ENCODE measurements at places on chromosomes 6 and 20.

- DNase-seq: no peak
These were observed 190.8 kb downstream of the MTFR2 start for GRCh38 chr6:136059308-136059707.

GRCh38 chr20:54744097-54744496 lies 268.7 kb downstream of the DOK5 start:
- DNase-seq: no peak

DNA sequence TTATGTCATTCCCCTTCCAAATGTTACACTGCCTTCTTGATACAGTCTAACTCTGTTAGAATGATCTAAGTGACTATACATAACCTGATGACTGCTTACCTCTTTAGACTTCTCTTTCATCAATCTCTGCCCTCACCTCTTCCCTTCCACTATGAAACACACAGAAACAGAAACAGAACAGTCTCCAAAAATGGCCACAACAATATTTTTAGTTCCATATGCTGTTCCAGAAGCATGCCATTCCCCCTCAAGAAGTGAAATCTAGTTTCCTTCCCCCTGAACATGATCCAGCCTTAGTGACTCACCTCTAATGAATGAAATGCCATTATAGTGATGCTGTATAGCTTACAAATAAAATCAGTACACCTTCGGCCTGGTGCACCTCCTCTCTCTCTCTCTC lies 229.3 kb upstream of the TENT5A start:
- DNase-seq: no peak

- peak; percentile 90 for DNase-seq
These were observed 8.7 kb upstream of the GMEB2 start for GRCh38 chr20:63635431-63636141.

DNA sequence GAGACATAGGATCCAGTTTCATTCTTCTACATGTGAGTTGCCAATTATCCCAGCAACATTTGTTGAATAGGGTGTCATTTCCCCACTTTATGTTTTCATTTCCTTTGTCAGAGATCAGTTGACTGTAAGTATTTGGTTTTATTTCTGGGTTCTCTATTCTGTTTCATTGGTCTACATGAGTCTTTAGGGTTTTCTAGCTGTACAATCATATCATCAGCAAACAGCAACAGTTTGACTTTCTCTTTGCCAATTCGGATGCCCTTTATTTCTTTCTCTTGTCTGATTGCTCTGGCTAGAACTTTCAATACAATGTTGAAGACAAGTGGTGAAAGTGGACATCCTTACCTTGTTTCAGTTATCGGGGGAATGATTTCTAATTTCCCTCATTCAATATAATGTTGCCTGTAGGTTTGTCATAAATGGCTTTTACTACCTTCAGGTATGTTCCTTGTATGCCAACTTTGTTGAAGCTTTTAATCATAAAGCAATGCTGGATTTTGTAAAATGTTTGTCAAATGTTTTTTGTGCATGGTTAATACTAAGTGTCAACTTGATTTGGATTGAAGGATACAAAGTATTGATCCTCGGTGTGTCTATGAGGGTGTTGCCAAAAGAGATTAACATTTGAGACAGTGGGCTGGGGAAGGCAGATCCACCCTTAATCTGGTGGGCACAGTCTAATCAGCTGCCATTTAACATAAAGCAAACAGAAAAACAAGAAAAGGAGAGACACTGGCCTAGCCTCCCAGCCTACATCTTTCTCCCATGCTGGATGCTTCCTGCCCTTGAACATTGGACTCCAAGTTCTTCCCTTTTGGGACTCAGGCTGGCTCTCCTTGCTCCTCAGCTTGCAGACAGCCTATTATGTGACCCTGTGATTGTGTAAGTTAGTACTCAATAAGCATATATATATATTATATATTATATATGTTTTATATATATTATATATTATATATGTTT lies 23.3 kb downstream of the MICA start:
- DNase-seq: peak; percentile 9

DNA sequence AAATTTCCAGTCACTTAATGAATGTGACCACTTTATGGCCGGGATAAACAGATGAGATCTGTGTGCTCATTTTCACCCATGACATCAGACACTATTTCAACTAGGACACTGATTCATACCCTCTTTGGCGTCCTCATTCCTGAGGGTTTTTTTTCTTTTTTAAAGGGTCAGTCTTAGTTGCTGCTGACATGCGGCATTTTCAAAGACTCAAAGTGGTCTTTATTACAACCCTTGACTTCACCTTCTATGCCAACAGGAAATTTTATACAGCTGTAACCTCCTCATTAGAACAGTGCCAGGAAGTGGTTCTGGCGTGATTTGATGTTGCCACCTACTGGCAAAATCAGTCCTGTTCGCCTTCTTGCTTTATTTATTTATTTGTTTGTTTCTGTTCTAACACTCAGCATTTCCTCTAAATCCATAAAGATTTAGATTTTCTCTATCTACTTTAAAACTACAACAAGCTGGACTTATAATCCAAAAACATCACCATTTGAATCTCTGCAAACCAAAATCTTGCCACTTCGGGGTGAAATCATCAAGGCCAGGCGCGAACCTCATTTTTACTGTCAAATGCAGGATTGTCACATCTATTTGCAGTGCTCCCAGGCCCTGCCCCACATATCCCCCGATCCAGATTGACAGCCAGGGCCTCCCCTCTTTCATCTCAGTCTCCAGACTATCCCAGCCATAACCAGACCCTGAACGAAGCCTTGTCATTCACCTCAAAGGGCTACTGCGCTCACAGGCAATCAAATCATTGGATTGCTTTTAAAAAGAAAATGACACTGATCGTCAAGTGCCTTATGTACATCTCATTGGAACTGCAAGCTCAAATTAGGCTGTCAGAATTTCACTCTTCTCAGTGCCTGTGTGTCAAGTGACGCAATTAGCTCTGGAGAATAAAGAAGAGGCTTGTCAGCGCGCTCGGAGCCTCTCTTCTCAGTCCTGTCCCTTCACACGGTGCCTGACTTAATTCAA lies 77.5 kb downstream of the C6orf118 start:
- no peak for DNase-seq

- DNase-seq: no peak
These were observed 26.9 kb downstream of the PCNA start for GRCh38 chr20:5092765-5093339.

DNA sequence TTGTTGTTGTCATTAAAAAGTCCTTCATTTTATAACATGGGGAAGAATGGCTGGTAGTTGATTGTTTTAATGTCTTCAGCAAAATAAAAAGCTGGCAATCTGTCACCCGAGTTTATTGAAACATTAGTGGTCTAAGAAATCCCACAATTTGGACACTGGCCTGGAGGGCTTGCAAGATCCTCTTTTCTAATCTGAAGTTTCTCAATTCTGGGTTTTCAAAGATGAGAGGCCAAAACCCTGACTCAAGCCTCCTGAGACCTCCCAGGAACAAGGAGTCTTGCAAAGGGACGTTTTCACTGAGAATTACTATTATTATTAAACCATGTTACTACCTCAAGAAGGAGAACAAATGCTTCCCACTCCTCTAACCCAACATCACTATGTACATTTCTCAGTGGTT lies 19.5 kb downstream of the MAP1LC3A start:
- DNase-seq: no peak

DNA sequence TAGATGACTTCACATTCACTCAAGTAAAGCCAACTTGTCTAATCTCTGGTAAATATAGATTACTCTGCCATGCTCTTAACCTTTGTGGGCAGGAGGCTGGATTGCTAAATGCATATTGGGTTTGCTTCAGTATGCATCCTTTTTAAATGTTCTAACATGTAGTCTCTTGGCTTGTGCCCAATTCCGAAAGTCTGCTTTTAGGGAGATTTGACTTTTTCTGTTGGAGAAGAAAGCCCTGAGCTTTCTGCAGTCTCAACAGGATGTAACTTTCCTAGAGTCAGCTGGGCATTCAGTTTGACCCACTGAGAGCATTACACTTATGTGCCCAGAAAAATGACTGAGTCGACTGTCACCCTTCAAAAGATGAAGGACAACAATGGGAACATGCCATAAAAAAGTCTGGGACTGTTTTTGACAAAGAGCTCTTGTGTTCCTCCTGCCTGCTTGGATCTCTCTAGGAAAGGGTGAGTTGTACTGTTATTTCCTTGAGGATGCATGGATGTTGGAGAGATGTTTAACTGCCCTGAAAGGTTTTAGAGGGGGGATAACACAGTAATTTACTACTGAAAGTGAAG lies 299.4 kb downstream of the ZFAND3 start:
- DNase-seq: no peak

DNA sequence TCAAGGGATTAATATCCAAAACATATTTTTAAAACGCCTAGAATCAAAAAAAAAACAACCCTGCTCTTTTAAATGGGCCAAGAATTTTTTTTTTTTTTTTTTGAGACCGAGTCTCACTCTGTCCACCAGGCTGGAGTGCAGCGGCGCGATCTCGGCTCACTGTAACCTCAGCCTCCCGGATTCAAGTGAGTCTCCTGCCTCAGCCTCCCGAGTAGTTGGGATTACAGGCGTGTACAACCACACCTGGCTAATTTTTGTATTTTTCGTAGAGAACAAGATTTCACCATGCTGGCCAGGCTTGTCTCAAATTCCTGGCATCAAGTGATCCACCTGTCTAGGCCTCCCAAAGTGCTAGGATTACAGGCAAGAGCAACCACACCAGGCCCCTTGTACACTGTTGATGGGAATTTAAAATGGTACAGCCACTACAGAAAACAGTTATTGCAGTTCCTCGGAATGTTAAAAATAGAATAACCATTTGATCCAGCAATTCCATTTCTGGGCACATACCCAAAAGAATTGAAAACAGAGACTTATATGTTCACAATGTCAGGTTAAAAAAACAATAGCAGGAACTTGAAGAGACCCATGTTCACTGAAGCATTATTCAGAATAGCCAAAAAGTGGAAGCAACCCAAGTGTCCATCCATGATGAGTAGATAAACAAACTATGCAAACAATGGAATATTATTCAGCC lies 3.1 kb upstream of the MYL9 start:
- no peak for DNase-seq

GRCh38 chr20:24770628-24771541 lies 178.2 kb upstream of the CST7 start:
- no peak for DNase-seq

DNA sequence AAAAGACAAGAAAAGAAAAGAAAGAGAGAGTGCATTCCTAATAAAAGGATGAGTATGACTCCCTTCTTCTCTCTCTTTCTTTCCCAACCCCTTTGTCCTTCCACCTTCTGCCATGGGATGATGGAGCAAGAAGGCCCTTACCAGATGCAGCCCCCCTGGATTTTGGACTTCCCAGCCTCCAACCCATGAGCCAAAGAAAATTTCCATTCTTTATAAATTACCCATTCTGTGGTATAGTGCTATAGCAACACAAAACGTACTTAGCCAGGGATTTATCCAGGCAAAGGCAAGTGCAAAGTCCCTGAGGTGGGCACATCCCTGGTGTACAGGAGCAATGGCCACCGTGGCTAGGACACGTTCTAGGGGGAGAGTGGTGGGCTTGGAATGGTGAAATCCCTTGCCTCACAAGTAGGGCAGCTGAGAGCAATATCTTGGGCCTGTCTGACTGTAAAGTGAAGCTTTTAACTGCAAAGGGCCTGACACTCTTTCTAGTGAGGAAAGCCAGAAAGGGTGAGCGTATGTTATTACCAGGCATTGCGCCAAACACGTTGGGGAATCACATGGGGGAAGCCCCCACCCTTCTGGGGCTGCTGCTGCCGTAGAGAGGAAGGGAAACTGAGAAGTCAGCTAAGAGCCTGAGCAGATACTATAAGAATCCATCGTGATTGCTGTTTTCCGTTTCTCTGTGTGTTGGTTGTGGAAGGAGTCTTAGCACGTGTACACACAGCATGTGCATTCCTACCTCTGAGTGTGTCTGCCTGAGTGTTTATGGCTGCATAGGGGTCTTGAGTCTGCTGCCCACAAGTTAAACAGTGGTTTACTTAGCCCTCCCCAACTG lies 50.7 kb upstream of the SIRPA start:
- no peak for DNase-seq

GRCh38 chr6:135382182-135382628 lies 115.3 kb downstream of the AHI1 start:
- DNase-seq: no peak

DNA sequence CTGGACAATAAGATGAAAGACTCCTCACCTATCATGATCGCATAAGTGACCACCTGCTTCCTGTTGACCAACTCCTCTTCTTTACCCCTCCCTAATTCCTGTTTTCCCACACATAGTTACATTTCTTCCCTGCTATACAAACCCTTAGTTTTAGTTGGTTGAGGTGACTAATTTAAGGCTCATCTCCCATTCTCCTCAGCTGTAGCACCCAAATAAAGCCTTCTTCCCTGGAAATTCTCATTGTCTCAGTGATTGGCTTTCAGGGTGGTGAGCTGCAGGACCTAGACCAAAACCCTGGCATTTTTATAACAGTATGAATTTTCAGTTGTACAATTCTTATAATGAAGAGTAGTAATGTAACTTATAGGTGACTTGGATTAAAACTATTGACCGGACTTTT lies 2.1 kb downstream of the FKBP1C start:
- no peak for DNase-seq

GRCh38 chr6:5471637-5472398 lies 210.5 kb downstream of the FARS2 start:
- DNase-seq: no peak

DNA sequence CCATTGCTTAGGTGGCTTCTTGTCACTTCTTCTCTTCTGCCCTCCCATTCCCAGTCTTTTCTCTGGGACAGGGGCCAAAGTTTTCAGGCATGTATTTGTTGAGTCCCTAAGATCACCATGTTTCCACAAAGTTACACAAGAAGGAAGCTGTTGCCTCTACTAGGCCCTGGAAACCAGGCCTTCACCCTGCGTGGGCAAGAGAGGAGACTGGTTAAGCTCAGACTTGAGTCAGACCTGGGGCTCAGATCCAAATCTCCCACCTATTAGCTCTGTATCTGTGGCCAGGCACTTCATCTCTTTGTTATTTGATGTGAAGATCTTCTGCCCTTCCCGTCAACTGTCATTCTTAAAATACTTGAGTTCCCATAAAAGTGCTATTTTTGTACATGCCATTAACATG lies 154.6 kb downstream of the SASH1 start:
- DNase-seq: no peak

DNA sequence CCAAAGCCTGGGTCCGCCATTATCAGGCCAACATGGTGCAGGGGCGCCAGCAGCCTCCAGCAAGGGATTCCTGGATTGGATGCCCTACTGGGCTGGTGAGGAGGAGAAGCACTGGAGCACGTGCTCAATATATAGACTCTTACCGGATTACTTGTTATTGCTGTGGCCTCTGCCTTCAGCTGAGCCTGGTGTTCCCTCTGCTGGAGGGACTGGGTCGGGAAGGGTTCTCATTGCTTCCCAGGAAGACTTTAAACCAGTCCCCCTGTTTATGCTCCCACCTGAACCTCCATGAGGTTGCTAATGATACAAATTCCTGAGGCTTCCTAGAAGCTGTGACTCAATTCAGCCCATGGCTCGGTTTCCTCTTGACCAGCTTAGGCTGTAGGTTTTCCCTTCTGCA lies 186.7 kb upstream of the ARID1B start:
- no peak for DNase-seq

- DNase-seq: no peak
These were observed 42.4 kb upstream of the ADGRF4 start for GRCh38 chr6:47655719-47656595.

- DNase-seq: peak; percentile 98
These were observed at the start of the genes NELFE and SKIC2 for GRCh38 chr6:31958741-31959739. Gene NELFE, minus strand, starts transcription at chr6:31958971. Its CDS starts 525 bp downstream, at chr6:31958446. Gene SKIC2, plus strand, starts transcription at chr6:31959175. Its CDS starts 18 bp downstream, at chr6:31959193.

GRCh38 chr6:8335896-8336295 lies 99.4 kb downstream of the SLC35B3 start:
- DNase-seq: no peak

GRCh38 chr6:152748843-152749242 lies 1.8 kb upstream of the VIP start:
- DNase-seq: no peak
